ENCODE measurements at places on chromosomes 5 and 9. TPM values are rescaled to one million over a fixed set of nuclear protein-coding genes. Genes with fewer than 3 reads are reported as not detected.

DNA sequence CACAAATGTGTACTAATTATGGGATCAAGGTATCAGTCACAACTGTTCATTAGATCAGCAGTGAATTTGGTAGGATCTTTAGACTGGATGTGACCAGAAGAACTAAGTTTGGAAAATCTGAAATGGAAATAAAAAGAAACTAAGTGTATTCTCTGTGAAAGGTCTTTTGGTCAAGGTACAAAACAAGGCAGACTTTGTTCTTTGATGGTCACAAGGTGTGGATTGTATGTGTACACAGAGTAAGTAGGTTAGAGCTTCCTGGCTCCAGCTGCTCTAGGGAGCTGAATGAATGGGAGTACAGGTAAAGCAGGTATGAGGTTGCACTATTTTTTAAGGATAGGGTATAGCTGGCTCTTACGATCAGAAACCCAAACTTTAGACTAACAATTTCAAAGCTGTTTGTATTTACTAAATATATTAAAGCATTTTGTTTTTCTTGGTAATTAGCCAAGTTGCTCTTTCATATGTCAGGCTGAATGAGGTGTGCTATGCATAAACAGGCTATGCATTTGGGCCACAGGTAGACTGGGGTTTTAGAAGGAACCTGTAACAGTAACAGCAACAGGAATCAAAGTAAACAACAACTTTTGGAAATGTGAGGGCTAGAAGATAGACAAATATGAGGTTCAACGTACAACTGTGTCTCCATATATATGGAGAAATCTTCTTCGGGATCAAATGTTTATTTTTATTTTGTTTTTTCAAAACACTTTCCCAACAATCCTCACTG is 32.5 kb downstream of the FAM169A start:
- DNase-seq, result no peak

GRCh38 chr5:131630963-131631350 is 4.1 kb downstream of the RAPGEF6 start:
- DNase-seq, result no peak

- no peak for DNase-seq
Observed at GRCh38 chr9:83032065-83032625, 30.8 kb downstream of the RASEF start.

GRCh38 chr5:123605822-123606221 is 93.8 kb downstream of the CSNK1G3 start:
- DNase-seq, result no peak

GRCh38 chr9:119240546-119240945 is 128.7 kb downstream of the BRINP1 start:
- no peak for DNase-seq

GRCh38 chr5:177426566-177427210 is at the start of gene GRK6:
GRK6 (plus strand) TSS chr5:177426676; CDS start chr5:177426846, 170 bp downstream.
- DNase-seq, result peak; percentile 86

DNA sequence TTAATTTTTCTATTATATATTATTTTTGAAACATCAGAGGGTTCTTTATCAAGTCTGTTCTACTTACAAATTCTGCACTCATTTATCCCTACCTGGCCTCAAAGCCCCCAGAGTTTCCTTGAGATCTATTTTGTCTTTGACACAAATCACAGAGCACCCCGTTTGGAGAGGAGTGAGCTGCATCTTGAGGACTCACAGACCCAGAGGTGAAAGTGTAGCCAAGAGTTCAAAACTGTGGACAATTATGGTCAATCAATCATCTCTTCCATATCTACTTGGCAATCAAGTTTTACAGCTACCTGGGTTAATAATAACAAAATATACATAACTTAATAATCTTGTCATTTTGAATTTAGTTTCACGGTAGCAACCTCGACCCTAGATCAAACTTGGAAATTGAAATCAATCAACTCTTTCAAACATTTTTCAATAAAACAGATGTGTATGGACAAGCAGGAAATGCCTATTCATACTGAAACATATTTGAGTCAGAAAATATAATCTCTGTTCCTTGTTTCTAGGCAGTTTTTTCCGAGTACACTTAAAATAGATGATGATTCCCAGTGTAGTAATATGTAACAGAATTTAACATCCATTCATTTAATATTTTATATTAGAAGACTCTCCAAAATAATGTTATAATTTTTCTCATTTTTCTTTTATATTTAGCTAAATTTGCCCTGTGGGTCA is 13.7 kb upstream of the SYK start:
- no peak for DNase-seq

DNA sequence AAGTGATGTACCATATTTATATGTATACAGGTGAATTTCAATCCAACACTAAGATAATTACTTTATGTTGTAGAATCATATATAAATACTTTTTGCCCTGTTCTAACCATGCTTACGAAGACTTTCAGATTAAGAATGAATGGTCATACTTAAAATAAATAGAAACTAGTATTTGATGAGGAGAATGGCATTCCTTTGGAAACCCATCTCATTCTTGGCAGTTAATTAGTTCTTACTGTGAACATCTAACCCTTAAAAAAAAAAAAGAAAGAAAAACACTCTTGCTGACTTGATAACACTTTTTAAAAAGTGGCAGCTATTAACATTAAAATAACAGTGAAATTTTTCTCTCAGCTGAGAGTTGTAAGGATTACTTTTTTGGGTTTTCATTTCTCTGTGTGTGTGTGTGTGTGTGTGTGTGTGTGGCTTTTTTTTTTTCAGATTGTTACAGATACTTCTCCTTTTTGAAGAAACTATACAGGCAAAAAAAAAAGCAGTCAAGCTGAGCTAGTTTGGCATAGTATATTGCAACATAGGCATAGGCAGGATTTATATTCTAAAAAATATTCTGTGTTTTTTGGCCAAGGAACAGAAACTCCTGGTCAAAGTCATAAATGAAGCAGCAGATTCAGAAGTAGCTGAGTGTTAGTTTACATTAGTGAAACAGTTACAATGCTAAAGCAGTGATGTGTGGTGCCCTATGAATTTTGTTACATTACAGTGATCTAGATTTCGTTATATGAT is 163.5 kb downstream of the CD180 start:
- DNase-seq, result no peak

DNA sequence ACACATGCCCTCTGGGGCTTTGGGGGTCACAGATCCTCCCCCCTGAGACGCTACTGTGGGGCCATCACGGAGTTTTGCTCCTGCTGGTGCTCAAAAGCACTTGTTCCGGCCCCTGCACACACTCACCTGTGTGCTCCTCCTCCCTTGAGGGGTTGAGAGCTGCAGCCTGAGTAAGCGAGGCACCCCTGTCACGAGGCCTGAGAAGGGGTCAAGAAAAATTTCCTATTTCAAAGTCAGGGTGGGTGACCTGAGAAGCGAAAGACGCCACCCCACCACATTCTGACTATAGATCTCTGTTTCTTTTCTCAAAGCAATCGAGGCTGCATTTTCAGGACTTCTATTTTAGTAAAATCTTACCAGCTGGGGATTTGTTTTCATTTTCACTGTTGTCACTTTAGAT is 138.5 kb downstream of the DCP2 start:
- DNase-seq, result no peak

GRCh38 chr9:129245276-129245675 is 67.2 kb upstream of the IER5L start:
- peak; percentile 57 for DNase-seq

- DNase-seq, result no peak
Observed at GRCh38 chr5:137896560-137896959, 7.3 kb downstream of the PKD2L2 start.

DNA sequence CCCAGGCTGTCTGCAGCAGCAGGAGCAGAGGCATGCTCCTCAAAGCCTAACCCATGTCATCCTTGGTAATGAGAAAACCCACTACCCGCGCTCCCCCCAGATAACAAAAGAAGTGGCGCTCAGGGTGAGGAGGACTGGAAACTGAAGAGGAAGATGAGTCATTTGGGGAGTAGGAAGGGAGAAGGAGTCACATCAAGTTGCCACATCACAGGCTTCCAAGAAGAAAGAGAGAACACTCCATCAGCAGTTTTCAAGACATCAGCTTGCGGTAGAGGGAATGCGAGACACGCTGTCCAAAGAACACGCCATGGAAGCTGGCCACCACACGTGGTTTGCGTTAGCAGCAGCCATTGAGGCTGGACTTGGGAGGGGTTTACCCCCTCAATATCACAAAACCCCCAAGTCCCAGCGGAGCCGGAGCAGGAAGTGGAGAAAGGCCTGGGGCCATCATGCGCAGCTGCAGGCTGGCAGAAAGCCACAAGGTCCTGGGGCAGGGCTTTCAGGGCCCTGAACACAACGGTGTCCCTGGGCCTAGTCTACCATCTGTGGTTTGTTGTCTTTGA is 41.5 kb downstream of the SH3PXD2B start:
- DNase-seq, result peak; percentile 86

DNA sequence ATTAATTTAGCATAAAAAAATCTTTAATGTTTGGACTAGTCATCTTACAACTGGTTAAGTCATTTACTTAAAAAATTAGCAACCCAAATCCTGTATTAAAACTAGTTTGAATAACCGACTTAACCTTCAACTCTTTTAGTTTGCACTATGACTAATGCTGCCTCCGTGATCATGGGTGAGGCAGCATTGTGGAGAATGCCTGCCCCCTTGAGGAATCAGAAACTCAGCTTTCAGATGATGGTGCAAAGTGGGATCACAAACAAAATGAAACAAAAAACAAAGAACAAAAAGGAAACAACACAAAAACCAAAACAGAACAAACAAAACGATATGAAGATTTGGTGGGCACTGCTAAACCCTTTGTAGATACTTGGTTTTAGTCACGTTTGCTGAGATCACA is 127.0 kb upstream of the PALM2AKAP2 start:
- DNase-seq, result no peak

GRCh38 chr9:107465467-107466451 is 23.8 kb downstream of the KLF4 start:
- DNase-seq, result peak; percentile 86

DNA sequence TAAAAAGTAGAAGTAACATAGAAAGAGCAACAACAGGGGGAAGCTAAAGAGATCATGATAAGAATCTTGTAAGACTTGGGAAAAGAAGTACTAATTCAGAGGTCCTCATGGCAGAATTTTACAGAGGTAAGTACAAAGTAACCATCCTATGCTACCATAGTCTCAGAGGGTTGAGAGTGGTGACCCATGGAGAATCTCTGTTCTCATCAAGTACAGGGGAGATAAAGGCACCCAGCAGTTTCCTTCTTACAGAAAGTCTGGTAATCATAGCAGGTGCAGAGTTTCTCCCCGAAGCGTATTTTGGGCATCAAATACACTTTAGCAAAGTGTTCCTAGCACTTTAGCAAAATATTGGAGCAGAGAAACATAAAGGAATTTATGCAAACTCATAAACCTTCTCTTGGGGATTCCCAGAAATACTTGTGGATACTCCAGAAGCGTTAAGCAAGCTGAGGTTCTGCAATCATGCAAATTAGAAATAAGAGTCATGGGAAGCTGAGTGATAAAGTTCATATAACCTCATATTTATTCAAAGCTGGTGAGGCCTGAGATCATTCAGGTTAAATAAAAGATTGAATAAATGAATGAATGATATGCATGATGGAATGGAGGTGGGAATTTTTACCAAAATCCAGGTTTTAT is 101.0 kb upstream of the SMC2 start:
- no peak for DNase-seq

DNA sequence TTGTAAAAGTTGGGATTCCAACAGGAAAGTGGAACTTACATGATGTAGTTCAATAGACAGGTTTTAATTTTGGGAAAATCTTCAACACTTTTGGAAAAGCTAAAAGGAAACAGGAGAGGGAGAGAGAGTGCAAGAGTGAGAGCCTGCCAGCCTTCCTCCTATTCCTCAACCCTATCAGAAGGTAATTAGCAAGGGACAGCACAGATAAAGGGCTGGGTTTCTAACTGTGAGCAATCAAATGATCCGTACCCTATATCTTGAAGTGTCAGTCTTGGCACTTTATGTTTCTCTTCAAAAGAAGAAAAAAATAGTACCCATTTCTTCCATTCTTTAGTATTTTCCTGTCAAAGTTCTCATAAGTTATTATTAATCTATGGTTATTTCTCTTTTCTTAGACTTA is 79.4 kb downstream of the FER start:
- DNase-seq, result no peak

DNA sequence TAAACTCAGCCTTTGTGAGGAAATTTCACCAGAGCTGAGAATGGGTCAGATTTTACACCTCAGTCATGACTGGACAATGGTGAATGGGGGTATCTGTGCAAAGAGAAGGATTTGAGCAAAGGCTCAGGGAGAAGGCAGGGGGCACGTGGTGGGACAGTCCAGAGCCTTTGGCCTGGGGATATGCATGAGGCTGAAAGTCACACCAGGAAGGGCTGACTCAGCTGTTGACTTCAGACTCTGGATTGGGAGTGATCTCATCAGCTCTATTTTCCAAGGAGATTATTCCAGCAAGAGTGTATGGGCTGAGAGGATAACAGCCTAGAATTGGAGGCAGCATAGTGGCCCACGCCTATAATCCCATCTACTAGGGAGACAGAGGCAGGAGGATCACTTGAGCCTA is 53.6 kb downstream of the SAXO1 start:
- no peak for DNase-seq

GRCh38 chr9:130214776-130215340 is 42.7 kb downstream of the NCS1 start:
- no peak for DNase-seq

DNA sequence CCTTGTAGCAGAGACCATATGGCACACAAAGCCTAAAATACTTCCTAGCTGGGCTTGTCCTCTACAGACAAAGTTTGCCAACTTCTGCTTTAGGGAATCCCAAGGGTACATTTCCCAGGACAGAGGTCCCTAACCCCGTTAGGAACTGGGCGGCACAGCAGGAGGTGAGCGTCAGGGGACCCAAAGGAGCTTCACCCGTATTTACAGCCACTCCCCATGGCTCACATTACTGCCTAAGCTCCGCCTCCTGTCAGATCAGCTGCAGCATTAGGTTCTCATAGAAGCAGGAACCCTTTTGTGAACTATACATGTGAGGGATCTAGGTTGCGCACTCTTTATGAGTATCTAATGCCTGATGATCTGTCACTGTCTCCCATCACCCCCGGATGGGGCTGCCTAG is 88.5 kb upstream of the TRPM3 start:
- no peak for DNase-seq

DNA sequence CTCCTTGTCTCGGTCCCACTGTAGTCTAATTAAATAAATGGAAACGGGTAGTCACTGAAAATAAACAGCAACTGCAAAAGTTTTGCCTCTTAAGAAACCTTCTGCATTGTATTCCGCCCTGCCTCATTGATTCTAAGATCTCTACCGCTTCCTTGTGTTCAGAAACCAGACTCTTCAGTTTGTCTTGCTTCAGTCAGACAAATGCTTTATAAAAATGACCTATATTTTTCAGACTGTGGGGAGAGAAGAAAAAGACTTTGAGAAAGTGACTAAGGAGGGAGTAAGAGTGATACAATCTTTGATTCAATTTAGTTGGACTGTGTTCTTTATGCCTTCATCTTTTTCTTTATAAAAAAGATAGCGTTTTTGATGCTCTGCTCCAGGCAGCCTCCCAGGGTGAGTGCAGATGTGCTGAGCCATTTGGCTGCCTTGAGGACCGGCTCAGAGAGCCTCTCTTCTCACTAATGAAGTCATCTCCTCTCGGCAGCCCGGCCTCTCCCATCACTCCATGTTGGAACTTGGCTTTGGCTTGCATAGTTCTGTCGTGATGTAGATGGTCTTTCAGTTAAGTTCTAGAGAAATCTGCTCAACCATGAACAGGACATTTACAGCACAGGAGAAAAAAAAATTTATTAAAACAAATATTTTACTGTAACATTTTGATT is 4.0 kb upstream of the VCAN start:
- no peak for DNase-seq

Gene EIF4EBP3
- 21.4 TPM for total RNA-seq

Gene ARHGEF28
- total RNA-seq, result 22.3 TPM

Gene BRD9
- 33.8 TPM for total RNA-seq

Gene VCAN
- total RNA-seq, result 90.0 TPM

Gene CCNJL
- 16.6 TPM for total RNA-seq

Gene IQGAP2
- total RNA-seq, result 31.0 TPM

Gene SLC6A3
- 0.52 TPM for total RNA-seq

Gene SPINK5
- total RNA-seq, result 3.2 TPM

Gene OGN
- 10.6 TPM for total RNA-seq

Gene CREB3
- 34.9 TPM for total RNA-seq
